ENCODE measurements at places on chromosomes 1 and 21. TPM values are rescaled to one million over a fixed set of nuclear protein-coding genes. Genes with fewer than 3 reads are reported as not detected.

- no peak for DNase-seq
Measured at GRCh38 chr21:17536381-17536780, 23.5 kb downstream of the CXADR start.

GRCh38 chr1:108208724-108209446 is 8.7 kb upstream of the SLC25A24 start:
- DNase-seq, result no peak

GRCh38 chr1:36083219-36083618 is 675 bp upstream of the TEKT2 start:
- no peak for DNase-seq

DNA sequence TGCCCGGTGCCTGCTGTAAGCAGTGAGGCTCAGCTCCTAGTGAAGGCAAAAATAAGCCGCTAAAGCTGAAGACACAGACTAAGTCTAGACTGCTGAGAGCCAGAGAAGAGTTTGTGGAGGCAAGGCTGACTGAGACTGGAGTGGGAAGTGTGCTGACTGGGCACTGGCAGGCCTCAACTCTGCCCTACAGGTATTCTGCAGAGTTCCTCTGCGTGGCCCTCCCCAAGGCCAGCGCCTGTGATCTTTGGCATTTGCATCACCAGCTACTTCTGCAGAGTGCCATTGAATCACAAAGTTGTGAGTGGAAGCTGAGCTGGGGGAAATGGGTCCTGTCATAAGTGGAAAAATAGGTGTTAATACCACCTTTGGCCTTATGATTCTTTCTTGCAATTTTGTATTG is 905.7 kb downstream of the PLA2G4A start:
- peak; percentile 21 for DNase-seq

GRCh38 chr1:154493276-154493675 is 8.7 kb upstream of the TDRD10 start:
- DNase-seq, result peak; percentile 49

CNR2 gene
- total RNA-seq, result not detected

Measured in left ventricle myocardium superior (tissue), 1 donor.